ENCODE measurements at places on chromosomes 12 and 14. TPM values are rescaled to one million over a fixed set of nuclear protein-coding genes. Genes with fewer than 3 reads are reported as not detected.
A peak's percentile ranks its signal among the peaks of the same experiment; 100 is the strongest.

Gene USP44
- total RNA-seq: 1.3 TPM

Gene SUPT16H
- total RNA-seq: 47.8 TPM

Gene ALDH1L2
- 0.03 TPM for total RNA-seq

Gene MYF6
- total RNA-seq: not detected

Gene SOAT2
- 0.49 TPM for total RNA-seq

Gene MEG3
- total RNA-seq: not detected

DNA sequence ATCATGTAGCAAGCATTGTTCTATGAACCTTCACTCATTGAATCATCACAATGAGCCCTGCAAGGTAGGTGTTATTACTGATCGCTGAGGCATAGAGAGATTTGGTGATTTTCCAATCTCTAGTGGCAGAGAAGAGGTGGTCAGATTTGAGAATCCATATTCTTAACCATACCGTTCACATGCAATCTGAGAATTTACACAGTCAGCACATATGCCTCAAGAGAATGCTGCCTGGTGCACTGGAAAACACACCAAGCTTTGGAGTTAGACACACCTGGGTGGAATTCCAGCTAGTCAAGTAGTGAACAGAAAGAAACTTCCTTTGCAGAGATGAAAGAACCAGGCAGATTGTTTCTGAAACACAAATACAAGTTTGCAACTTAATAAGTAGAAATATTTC lies 94.1 kb downstream of the LGR5 start:
- DNase-seq: no peak

- DNase-seq: peak; percentile 90
Observed at GRCh38 chr14:22852940-22853767, 16.8 kb downstream of the MMP14 start.

- no peak for DNase-seq
Observed at GRCh38 chr14:64673316-64673715, 30.9 kb upstream of the PLEKHG3 start.

DNA sequence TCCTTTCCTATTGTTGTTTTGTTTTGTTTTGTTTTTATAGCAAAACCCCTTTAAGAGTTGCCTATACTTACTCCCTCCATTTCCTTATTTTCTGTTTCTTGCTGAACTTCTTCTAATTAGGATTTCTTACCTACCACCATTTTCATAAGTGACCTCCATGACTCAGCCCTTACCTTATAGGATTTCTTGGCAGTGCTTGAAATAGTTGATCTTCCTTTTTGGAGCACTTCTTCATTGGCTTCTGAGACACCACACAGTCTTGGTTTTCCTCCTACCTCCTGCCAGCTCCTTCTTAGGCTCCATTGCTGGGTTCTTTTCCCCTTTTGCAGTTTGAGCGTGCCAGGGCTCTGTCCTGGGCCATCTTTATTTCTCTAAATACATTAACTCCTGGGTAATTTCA lies 23.4 kb upstream of the EID3 start:
- no peak for DNase-seq

DNA sequence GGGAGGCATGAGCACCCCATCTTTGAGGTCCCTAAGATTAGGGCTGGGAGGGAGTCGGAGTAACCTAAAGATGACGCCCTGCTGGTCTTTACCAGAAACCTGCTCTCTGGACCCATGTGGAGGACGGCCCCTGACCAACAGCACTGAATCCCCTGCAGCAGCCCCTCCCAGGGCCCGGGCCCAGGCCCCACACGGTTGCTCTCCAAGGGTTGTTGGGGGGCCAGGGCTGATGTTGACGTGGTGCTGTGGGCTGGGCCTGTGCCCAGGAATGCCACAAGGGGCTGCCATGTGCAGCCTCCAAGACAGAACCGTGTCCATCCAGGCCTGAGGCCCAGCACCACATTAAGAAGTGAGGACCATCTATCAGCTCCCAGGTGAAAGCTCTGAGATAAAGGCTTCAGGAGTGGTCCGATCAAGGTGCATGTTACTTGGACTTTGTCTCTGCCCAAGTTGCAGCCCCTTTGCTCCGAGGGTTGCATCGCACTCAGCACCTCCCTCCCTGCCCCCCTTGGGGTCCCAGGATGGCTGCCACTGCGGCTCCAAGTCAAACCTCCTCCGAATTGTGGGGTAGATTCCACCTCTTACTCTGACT lies 29.6 kb downstream of the LRCOL1 start:
- DNase-seq: no peak

DNA sequence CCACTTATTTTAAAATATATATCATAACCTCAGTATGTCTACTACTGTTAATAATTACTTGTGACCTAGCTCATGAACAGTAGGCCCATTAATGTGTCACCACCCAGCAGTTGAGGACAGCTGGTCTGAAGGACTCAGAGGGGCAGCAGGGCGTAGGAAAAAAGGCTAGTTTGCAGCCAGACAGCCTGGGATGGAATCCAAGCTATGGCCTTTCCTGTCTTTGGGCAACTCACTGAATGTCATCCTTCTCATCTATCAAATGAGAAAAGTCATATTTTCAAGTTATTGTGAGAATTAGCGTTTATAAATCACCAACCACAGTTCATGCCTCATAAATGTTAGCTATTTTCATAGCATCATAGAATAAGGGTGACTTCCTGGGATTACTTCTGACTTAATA lies 12.3 kb downstream of the DENND5B start:
- DNase-seq: no peak
